Myometrial cell (primary cell): ENCODE measurements at places on chromosomes 1 and 21. TPM values are rescaled to one million over a fixed set of nuclear protein-coding genes. Genes with fewer than 3 reads are reported as not detected.

The HHIPL2 gene
- not detected in 2 replicates for total RNA-seq

The UBL4B gene
- not detected in 2 replicates for total RNA-seq

The KCNN3 gene
- not detected in 2 replicates for total RNA-seq

The ACTL8 gene
- not detected in 2 replicates for total RNA-seq

The ASAP3 gene
- 35.7 and 39.3 TPM in 2 replicates for total RNA-seq

The DISP1 gene
- 4.3 and 6.6 TPM in 2 replicates for total RNA-seq

The LAMB3 gene
- 10.4 and 12.6 TPM in 2 replicates for total RNA-seq

The S100A12 gene
- not detected in 2 replicates for total RNA-seq

The URB2 gene
- 6.1 and 6.6 TPM in 2 replicates for total RNA-seq

The DNALI1 gene
- total RNA-seq = 9.6 and 13.5 TPM in 2 replicates

The RGSL1 gene
- total RNA-seq = not detected in 2 replicates

The WDR64 gene
- total RNA-seq = not detected in 2 replicates

The CD247 gene
- not detected in 2 replicates for total RNA-seq
